ENCODE measurements at places on chromosomes 2 and 18.

DNA sequence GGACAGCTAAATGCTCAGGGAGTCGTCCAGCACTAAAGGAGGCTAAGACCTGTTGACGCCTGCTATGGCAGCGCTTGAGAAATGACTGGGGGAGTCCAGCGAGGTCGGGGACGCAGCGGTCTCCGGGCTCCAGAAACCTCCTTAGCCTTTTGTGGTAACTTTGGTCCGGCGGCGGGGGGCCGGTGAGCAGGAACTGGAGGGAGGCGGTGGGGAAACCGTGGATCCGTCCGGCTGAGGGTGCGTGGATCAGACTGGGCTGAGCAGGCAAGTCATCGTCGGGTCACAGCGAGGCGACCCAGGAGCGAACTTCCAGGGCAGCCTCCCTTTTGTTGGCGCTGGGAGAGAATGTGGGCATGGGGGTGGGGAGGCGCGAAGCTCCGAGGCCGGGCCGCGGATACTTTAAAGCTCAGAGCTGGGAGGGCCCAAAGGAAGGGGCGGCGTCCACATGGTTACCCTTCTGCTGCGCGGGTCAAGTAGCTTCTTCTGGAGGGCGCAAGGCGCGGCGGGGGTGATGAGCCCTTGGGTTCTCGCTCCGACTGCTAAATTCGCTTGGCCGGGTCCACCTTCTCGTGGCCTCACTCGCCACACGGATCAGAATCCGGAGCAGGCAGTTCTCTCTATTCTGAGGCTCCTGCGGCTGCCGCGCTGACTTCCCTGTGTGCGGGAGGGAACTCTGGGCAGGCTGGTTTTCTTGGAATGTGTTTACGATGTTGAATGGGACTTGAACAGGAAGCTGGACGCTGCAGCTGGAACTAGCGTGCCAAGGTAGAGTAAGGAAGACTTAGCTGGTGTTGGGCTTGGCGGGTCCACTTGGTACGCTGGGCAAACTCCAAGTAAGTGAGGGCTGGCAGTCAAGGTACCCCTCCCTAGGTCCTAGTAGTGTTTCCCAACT lies 920 bp downstream of the GULP1 start:
- no peak for DNase-seq

GRCh38 chr2:9710311-9710710 lies 79.5 kb upstream of the YWHAQ start:
- no peak for DNase-seq

- DNase-seq, result no peak
Observed at GRCh38 chr2:226578879-226579278, 220.7 kb downstream of the IRS1 start.

- DNase-seq, result no peak
Observed at GRCh38 chr18:58297198-58297597, 253.2 kb downstream of the NEDD4L start.

DNA sequence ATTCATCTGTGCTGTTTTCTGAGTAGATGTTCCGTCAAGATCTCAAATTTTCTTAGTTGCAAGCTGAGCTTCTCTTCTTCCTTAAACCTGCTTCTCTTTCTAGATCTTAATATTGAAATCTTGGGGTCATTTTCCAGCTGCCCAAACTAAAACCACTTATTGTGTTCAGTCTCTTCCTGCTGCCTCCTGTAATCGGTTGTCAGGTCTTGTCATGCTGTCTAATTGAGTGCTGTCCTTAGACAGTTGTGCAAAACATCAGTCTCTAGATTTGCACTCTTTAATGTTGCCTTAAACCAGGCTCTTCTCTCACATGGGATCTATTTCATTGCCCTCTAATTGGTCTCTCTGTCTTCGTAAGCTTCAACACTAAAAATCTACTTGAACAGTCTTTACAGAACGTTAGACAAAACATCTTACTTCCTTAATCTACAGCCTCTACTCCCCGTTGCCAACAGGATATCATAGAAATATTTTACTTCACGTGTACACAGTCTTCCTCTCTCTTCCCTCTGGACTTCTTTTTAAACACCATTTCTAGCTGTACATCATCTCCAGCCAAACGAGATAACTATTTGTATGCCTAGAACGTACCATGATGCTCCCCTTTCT lies 34.9 kb downstream of the GPD2 start:
- DNase-seq, result no peak

GRCh38 chr2:183214680-183215079 lies 90.4 kb downstream of the NUP35 start:
- DNase-seq, result no peak

GRCh38 chr2:53786352-53786704 lies 425 bp downstream of the ASB3 start:
- DNase-seq, result peak; percentile 34

All from activated naive CD4-positive, alpha-beta T cell treated with anti-CD3 and anti-CD28 coated beads, Interleukin-2, amount 50 U/mL, for 16 hours (primary cell).